OCI-M1 (cell line): ENCODE measurements at places on chromosomes 5 and 9.

DNA sequence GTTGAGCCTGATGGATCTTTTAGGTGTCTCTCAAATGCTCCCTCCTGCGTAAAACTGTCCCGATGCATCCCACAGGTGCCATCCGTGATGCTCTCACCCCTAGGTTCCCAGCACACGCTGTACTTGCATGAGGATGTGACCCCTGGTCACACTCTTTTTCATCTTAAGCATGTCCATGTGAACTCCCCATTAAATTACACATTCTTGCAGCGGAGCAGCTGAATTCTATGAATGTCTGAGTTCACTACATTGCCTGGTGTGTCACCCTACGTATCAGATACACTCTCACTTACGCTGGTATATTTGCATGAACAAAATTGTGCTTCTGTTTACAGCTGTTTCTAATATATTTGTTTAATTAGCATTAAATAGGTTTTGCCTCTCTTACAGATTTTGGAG lies 105.3 kb upstream of the RETREG1 start:
- DNase-seq, result no peak

DNA sequence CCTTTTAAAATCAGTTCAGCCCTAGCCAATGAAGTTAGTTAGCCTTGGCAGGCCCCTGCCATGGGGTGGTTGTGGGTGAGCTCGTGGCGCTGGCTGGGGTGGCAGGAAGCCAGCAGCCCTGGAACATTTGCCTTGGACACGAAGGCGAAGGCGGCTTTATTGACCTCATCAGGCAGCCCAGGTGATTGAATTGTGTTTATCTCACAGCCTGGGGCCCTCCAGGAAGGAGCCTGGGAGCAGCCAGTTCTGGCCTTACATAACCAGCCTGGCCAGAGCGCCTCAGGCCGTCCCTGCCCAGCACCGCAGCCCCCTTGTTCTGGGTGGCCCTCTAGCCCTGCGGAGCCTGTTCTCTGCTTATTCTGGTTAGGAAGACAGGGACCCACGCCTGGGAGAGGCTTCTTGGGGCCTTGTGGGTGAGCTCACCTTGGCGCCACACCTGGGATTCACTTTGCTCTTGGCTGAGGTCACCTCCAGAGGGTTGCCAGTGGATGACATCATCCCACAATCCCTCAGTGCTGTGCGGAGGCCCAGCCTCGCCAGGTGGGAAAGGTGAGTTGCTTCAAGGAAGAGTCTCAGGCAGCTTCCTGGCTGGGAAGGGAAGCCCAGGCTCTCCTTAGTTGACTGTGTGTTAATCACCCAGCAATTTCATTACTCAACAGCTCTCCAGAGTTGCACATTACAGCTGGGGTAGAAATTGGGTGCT lies 54.4 kb upstream of the RPL26L1 start:
- DNase-seq, result no peak

GRCh38 chr9:128685636-128686489 lies 3.2 kb upstream of the SET start:
- DNase-seq, result peak; percentile 89

DNA sequence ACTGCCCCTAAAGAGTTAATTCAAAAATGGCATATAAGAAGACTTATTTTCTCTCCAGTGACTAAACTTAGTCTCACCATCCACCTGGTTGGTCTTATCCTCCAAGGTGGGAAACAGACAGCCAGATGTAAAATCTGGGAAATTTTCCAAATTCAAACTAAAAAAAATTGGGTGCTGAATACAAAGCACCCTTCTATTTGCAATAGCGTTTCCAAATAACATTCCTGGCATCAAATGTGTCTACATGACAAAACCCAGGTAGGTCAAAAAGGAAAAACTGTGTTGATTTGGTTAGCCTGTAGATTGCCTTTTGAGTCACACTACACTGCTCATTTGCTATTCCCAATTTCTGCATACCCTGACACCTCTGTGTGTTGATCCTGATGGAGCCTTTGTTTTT lies 252.2 kb downstream of the NR2F1-AS1 start:
- DNase-seq, result no peak

DNA sequence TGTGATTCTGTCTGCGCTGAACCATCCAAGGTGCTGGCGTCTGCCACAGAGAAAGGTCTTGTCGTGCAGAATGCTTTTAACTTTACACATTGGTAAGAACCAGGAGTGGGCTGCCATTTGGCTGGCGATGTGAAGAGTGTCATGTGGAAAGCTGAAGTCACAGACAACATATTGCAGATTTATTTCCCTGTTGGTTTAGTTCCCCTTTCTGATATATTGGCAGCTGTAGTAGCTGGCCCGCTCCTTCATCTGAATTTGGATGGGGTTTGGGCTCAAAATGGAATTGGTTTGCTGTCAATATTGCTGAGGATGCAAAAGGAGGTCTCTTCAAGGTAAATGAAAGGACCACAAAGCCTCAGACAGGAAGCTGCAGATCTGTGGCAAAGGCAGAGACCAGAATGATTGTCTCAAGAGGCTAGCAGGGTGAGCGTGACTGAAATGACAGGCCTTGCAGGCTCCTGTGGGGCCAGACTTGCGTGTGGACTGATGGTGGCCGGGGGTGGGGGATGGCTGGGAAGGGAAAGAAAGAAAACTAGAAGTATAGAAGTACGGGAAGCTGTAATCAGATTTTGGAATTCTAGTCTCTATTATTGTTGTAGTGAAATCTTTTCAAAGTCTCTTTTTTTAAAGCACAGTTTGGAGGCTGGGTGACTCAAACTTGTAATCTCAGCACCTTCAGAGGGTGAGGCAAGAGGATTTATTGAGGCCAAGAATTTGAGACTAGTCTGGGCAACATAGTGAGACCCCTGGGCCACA lies 25.1 kb upstream of the CD180 start:
- DNase-seq, result no peak

DNA sequence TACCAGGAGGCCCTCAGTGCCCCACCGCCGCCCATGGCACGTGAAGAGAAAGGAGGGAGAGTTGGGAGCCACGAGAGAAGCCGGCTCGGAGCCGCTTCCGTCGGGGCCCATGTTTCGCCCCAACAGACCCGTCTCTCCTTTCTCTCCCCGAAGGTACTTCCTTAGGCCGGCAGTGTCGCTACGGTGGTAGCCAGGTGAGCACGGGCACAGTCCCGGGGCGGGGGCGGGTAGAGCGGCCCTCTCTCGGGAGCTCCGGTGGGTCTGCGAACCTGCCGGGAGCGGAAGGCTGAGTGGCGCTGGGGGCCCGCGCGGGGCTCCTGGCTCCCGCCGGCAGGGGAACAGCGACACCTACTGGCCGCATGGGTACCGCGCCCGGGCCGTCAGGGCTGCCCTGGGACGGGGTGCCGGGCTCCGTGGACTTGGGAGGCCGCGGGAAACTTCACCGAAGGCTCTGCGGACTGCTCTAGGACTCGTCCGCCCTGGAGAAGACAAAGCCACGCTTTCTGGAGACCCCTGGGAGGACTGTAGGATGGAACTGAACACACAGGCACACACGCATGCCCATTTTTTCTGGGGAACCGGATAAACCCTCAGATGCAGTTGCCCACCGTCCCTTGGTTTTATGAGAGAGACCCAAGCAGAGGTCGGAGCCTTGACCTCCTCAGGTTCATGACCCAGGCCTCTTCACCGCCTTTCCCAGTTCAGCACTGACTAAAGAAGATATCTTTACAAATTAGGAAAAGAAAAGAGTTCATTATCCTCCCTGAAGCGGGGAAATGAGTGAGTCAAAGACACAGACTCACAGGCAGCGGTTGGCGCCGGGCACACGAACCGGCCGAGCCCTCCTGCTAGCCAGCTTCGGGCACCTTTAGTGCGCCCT lies 202.5 kb downstream of the MEF2C start:
- peak; percentile 81 for DNase-seq

GRCh38 chr5:34042321-34042720 lies 692 bp downstream of the C1QTNF3 start:
- DNase-seq, result no peak

DNA sequence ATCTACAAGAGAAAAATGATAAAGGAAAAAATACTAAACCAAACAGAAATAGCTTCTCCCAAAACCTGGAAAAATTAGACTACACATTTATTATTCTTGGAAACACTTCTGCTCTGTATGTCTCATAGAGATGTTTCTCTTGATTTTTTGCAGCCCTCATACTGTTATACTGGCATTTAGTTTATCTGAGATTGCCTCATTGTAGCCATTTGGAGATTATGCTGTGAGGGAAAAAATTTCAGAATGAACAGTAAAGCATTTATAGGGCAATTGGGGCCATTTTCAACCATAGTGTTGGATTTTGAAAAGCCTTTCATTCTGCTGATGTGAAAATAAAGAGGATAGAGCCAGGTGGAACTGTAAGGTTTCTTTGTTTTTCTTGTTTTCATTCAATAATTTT lies 441.8 kb upstream of the RIOK2 start:
- DNase-seq, result no peak

- peak; percentile 71 for DNase-seq
Observed at GRCh38 chr9:108953983-108954574, 19.9 kb downstream of the ABITRAM start.

DNA sequence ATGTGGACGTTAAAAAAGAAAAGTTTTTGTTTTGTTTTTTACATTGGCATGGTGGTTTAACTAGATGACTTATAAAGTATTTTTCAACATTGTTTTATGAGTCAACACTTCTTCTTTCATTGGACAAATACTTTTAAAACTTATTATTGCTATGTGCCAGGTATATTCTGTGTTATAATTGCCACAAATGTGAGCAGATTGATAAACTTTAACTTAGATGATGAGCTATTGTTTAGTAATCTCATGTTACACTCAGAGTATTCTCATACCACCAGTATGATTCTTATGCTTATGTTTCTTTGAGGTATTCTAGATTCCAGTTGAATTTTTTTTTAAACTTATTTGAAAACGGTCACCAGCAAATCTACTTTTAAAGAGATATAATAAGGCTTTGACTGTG lies 60.3 kb downstream of the RASA1 start:
- no peak for DNase-seq

- DNase-seq, result no peak
Observed at GRCh38 chr9:10700915-10701314, 88.1 kb upstream of the PTPRD start.

- DNase-seq, result no peak
Observed at GRCh38 chr5:122967625-122968024, 68.9 kb downstream of the PPIC start.

DNA sequence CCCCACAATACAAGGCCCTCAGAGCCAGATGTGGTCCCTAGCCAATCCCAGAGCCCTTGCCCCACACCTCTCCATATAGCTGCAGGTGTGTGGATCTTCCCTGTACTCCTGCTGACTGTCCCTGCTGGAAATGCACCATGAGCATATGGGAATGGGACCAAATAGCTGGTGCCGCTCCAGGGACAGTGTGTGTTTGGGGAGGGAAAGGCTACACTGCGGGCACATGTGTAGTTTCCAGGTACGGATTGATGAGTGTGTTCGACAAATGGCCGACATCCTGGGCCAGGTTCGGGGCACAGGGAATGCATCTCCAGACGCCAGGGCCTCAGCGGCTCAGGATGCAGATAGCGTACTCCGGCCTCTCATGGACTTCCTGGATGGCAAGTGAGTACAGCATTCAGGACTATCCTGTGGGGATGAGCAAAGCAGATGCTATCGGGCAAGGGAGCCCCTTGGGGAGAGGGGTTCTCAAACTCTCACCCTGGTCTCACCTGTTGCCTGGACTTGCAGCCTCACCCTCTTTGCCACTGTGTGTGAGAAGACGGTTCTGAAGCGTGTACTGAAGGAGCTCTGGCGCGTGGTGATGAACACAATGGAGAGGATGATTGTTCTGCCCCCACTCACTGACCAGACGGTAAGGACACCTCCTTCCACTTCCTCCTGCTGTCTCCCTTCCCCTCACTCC lies 91.1 kb upstream of the RUSC2 start:
- DNase-seq, result no peak

GRCh38 chr9:71966601-71967000 lies 55.2 kb downstream of the C9orf85 start:
- no peak for DNase-seq
